HFFc6 (cell line): ENCODE measurements at places on chromosomes 7 and 10. TPM values are rescaled to one million over a fixed set of nuclear protein-coding genes. Genes with fewer than 3 reads are reported as not detected.

DNA sequence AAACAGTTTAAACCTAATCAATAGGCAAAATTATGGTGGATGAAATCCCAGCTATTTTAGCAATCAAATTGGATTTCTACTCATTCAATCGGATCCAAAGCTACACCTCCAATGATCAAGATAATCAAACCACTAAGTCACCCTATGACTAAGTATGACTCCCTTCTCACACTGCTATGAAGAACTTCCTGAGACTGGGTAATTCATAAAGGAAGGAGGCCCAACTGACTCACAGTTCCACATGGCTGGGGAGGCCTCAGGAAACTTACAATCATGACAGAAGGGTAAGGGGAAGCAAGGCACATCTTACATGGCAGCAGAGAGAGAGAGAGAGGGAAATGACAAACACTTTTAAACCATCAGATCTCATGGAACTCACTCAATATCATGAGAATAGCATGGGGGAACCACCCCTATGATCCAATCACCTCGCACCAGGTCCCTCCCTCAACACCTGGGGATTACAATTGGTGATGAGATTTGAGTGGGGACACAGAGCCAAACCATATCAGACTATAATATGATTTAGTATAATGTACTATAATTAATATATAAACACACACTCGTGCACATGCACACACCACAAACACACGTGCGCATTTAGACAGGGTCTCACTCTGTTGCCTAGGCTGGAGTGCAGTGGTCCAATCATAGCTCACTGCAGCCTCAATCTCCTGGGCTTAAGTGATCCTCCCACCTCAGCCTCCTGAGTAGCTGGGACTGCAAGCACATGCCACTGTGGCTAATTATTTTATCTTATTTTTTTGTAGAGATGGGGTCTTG, 213.6 kb upstream of the FOXK1 start:
- H3K27ac ChIP-seq: no peak overlapping the region
- H3K4me3 ChIP-seq: no peak overlapping the region
- H3K36me3 ChIP-seq: peaks cover 10% of the 10 kb centered on the region; the same call in 1 of the 2 replicates
- H3K4me1 ChIP-seq: no peaks in the 10 kb centered on the region
- no peaks in the 10 kb centered on the region; the same call in 1 of the 2 replicates for H3K27me3 ChIP-seq
- DNase-seq: no peak

GRCh38 chr10:58016614-58017013, 251.1 kb downstream of the IPMK start:
- no peak overlapping the region for H3K4me3 ChIP-seq
- H3K4me1 ChIP-seq: peaks cover 79% of the 10 kb centered on the region

- no peaks in the 10 kb centered on the region for H3K4me1 ChIP-seq
- peaks cover 31% of the 10 kb centered on the region for H3K27me3 ChIP-seq
- no peaks in the 10 kb centered on the region for H3K36me3 ChIP-seq
- H3K27ac ChIP-seq: no peak overlapping the region
- DNase-seq: peak; percentile 30
- H3K4me3 ChIP-seq: no peak overlapping the region
These were observed 111.6 kb upstream of the HABP2 start for GRCh38 chr10:113441220-113441619.

DNA sequence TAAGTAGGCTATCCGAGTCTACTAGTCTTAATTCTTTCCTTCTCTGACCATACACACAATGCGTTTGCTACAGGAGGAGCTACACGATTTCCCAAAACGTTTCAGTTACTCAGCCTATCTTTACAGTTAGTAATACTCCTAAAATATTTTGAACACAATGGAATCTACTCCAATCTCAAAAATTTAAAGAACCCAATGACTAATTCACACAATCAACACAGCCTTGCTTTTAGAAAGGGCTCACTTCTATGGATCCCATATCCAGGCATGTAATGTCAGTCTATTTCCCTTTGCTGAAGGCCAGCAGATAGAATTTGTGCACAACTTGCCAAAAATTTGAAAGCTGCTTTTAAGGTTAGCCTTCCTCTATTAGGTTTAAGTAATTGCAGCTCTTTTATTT, 107.2 kb downstream of the VPS41 start:
- H3K4me3 ChIP-seq: no peak overlapping the region
- peaks cover 11% of the 10 kb centered on the region for H3K4me1 ChIP-seq
- no peak for DNase-seq

The EBLN1 gene
- total RNA-seq: not detected in 3 replicates

The ZNF518A gene
- 4.0 to 6.2 TPM (median 4.2 TPM) in 3 replicates for total RNA-seq

GRCh38 chr10:130782467-130782866, 529.1 kb downstream of the TCERG1L start:
- H3K36me3 ChIP-seq: no peaks in the 10 kb centered on the region
- no peak overlapping the region for H3K4me3 ChIP-seq
- H3K4me1 ChIP-seq: no peaks in the 10 kb centered on the region
- no peak overlapping the region for H3K27ac ChIP-seq
- peaks cover 2% of the 10 kb centered on the region for H3K27me3 ChIP-seq
